Right renal pelvis (tissue), 4 donors: ENCODE measurements at places on chromosomes 2 and 18. TPM values are rescaled to one million over a fixed set of nuclear protein-coding genes. Genes with fewer than 3 reads are reported as not detected.

Gene CAPN13
- 1.9 TPM for polyA plus RNA-seq

DNA sequence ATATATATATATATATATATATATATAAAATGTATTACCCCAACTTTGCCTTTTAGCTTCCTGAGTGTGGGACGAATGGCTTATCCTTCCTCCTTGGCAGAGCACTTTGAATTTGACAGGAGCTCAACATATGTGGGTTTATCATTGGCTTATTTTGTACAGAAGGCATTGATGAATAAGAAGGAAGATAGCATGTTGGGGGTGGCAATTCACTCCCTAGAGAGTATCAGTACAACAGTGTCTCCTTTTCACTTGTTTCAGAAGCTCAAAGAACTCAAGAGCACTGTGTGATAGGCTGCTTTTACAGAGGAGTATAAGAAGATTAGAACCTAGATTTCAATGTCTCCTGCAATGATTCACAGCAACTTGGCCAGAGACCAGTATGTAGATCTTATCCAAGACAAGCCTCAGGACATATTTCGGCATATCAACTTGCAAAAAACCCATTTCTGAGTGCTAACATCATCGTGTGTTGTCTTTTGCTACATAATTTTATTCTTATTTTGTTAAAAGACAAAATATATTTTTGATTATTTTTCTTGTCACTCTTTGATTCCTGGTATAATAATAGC is 345.8 kb downstream of the SOCS6 start:
- DNase-seq: no peak

DNA sequence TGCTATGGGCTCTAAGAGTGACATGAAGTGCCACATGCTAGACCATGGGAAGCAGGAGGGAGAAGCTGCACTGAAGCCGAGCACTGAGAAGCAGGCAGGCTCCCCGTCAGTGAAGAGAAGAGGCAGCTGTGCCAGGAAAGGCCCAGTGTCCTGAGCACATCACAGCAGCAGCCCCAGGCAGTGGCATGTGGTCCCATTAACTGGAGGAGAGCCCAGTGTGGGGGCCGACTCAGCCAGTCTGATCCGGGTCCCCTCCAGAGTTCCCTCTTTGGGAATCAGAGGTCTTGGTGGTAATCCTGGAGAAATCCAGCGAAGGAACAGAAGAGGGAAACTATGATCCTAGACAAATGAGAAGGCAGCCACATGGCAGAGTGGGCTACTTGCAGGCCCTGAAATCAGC is 96.7 kb upstream of the ACAA2 start:
- DNase-seq: no peak

DNA sequence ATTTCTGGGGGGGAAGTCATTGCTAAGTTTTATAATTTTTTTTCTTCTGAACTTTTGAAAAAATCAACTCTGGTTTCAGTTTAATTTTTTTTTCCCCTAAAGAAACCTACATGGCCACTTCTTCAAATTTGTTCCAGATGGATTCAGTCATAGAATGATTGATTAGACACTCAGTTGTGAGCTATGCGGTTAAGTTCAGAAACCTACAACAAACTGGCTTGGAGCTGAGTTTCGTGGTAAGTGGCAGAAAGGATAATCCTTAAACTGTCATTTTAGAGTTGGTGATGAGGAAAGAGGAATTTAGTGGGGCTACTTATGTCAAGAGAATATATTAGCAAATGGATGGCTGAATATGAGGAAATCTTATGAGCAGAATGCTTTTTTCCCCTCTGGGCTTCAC is 23.7 kb downstream of the EFEMP1 start:
- DNase-seq: no peak
